Naive thymus-derived CD8-positive, alpha-beta T cell (primary cell): ENCODE measurements at places on chromosomes 4 and X.

DNA sequence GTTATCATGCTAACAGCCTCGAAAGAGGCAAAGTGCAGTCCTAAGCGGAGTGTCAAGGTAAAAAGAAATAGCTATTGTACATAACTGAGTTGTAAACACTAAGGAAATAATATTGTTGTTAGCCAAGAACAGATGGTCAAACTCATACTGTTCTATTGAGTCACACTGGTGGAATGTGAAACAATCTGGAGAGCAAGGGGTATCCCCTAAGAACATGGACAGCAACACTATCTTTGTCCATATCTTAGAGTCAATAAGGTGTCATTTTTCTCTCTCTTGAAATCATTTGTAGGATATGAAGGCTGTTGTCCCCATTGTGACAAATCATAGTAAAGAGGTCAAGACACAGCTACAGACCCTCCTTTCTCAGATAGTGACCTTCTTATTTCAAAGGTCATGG is 4.5 kb upstream of the PDGFC start:
- DNase-seq = no peak

GRCh38 chrX:56783450-56783831 is 54.4 kb downstream of the NBDY start:
- no peak for DNase-seq

GRCh38 chr4:103303011-103303410 is 104.9 kb upstream of the CENPE start:
- DNase-seq = no peak

- no peak for DNase-seq
These were observed 163.1 kb upstream of the SLITRK2 start for GRCh38 chrX:145654486-145654885.

GRCh38 chr4:169342159-169342860 is 71.6 kb upstream of the SH3RF1 start:
- no peak for DNase-seq

- DNase-seq = no peak
These were observed 182.0 kb upstream of the FAT4 start for GRCh38 chr4:125132729-125133128.

- DNase-seq = no peak
These were observed 170.1 kb downstream of the KLHL4 start for GRCh38 chrX:87687703-87688102.

DNA sequence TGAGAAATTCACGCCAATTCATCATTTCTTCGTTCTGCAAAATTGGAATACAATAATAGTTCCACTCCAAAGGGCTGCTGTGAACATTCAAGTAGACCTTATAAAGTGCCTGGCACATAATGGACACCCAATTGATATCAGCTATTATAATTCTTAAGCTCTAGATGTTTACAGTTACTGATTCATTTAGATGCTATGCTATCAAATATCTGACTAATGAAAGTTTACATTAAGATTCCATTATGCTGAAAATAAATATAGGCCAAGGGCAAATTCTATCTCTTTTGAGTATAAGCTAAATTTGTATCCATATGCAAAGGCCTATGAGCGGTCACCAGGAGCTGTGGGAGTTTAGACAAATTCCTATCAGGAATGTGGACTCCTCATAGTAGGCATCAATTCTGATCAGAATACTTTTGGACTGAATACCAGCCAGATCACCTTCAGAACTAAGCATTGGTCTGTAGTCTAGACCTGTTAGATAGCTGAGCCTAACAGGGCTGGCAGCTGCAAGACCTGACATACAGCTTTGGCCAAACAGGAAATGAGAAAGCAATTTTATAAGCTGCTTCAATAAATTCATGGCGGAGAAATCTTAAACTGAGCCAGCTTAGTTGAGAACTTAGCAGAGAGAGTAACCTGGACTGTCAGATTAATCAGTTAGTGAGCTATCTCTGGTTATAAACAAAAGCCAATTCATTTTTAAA is 384.3 kb upstream of the ACTRT1 start:
- no peak for DNase-seq

- no peak for DNase-seq
These were observed 97.3 kb downstream of the EMCN start for GRCh38 chr4:100420571-100420970.

DNA sequence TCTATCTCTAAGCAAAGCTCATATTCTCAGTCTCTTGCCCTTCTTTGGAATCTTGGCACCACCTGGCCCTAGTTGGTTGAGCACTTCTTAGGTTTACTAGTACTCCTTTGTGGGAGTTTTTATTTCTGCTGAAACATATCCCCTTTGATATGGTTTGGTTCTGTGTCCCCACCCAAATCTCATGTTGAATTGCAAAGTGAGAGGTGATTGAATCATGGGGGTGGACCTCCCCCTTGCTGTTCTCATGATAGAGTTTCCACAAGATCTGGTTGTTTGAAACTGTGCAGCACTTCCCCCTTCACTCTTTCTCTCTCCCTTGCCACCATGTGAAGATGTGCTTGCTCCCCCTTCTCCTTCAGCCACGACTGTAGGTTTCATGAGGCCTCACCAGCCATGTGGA is 22.2 kb upstream of the SYNPO2 start:
- DNase-seq = no peak

- DNase-seq = no peak
These were observed 146.2 kb downstream of the GLRA2 start for GRCh38 chrX:14675500-14675899.

DNA sequence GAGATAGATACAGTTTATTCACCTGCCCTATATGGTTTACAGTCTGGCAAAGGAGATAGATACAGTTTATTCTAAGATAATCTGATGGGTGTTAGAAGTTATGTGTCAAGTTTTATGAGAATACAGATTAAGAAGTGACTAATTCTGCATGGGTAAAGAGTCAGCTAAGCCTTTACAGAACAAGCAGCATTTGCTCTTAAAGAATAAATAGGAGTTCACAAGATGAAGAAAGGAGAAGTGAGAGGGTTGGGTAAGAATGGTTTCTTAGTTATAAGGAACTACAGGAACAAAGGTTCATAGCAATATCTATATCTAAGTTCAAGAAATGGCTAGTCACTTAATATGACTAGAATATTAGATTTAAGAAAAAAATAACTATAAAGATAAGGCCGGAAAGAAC is 47.6 kb downstream of the THOC2 start:
- DNase-seq = no peak

DNA sequence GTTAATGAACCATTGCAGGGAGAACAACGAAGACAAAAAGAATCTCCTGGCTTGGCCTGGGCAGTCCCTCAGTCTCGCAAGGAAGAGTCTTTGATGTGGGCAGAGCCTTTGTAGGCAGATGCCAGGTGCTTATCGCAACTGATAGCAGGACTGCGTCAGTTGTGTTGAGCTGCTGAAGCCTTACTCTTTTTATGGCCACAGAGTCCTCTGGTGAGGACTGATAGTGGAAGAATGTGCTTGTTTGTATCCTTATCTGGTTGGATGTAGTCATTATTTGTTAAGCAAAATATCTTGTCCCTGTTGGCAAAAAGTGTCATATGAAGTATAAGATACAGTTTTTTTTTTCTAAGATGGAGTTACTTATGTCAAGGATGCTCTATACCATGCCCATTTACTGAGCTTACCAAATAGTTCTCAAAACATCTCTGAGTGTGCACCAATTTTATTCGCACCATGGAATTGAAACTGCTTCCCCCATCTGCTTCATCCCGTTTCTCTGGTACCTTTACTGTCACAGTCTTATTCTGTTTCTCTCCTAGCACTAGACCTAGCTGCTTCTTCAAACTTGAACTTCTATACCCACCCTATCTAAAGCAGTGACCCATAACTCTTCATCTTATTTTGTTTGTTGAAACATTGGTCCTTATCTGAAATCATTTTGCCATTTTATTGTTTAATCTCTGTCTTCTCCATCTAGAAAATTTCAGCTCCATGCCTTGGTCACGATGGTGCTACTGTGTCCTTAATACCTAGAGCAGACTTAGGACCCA is 47.0 kb upstream of the SPRY1 start:
- no peak for DNase-seq

DNA sequence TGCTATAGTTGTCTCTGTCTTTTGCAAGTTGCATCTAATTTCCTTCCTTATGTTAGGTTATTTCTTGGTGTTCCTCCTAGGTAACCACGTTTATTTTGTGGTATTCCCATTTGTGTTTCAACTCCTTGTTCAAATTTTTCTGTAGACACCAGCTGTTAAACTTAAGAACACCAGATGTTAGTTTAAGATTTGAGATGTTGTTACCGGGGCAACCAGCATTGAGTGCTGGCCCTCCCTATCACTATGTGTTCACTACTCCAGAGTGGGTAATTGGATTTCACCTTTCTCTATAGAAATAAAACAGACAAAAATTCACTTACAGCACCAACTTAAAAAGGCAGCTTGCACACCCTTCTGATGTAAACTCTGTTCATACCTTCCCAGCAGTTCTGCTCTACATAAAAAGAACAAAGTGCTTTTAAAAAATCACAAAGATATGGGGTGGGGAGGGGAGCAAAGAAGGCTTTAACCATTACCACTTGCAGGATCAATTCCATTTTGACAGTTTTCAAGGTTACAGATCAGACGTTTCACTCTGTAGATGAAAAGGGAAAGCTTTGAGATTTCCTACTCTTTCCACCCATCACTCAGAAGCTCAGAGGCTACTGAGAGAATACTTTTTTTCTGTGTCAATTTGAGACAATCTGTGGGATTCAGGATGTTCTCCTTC is 82.9 kb downstream of the DKK2 start:
- DNase-seq = no peak

DNA sequence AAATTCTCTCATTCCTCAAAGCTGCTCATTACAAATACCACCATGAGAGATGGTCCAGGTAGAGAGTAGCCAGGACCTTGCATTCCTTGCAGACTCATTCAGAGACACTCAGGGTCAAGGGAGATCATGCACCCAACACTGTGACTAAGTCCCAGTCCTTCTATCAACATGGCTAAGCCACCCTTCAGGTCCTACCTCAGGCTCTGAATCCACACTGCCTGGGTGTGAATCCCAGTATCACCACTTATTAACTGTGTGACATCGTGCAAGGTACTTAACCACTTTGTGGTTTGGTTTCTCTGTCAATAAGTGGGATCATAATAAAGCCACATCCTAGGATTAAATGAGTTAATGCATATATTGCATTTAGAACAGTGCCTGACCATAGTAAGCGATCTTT is 124.1 kb upstream of the NEIL3 start:
- no peak for DNase-seq

- no peak for DNase-seq
These were observed 146.8 kb downstream of the RPA4 start for GRCh38 chrX:97030463-97030862.

GRCh38 chrX:13048280-13048679 is 3.9 kb upstream of the FAM9C start:
- no peak for DNase-seq

GRCh38 chrX:69065451-69065850 is 99.8 kb downstream of the PJA1 start:
- no peak for DNase-seq

- no peak for DNase-seq
These were observed 71.8 kb upstream of the PTPN13 start for GRCh38 chr4:86522349-86522748.

DNA sequence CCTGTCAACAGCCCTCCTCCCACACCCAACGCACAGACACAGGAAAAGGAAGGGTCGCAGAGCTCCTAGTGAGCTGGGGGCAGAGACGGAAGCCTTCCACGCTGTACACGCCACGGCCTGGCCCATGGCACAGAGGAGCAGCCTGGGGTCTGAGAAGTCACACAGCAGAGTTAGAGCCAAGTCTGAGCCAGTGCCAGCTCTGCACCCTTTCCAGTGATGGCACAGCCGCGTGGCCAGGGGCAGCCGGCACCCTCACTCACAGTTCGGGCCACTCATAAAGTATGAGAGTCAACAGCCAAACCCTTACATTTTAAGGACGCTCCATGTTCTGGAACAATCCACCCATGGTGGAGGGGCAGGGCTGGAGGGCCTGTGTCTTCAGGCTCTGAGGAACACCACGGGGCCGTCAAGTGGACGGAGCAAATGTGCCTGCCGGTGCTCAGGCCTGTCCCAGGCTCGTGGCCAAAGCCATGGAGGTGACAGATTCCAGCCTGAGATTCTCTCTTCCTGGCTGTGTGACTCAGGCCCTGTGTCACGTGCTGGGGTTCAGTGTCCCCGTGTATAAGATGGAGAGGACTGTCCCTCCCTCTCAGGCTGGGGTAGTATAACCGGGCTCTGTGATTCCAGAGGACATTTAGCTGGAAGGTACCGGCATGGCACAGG is 91.2 kb downstream of the ABLIM2 start:
- no peak for DNase-seq

GRCh38 chr4:116627545-116627944 is 457.8 kb downstream of the TRAM1L1 start:
- DNase-seq = no peak

DNA sequence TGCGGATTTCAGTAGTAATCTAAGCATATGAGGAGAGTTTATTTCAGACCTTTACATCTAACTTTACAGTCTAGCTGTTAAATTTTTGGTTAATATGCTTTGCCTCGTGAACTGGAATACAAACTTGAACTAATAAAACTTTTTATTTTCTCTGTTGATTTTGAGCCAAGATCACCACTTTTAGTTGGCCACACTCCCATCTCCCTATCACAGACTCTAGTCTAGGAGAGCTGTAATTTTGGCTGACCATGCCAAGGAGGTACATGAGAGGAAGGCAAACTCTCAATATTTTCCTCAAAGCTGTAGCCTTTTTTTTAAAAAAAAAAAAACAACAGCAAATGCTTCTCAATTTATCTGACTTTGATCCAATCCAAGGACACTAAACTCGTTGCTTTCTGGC is 597.5 kb upstream of the PCDH7 start:
- no peak for DNase-seq

- DNase-seq = no peak
These were observed 4.9 kb upstream of the ABRAXAS1 start for GRCh38 chr4:83489711-83490326.

DNA sequence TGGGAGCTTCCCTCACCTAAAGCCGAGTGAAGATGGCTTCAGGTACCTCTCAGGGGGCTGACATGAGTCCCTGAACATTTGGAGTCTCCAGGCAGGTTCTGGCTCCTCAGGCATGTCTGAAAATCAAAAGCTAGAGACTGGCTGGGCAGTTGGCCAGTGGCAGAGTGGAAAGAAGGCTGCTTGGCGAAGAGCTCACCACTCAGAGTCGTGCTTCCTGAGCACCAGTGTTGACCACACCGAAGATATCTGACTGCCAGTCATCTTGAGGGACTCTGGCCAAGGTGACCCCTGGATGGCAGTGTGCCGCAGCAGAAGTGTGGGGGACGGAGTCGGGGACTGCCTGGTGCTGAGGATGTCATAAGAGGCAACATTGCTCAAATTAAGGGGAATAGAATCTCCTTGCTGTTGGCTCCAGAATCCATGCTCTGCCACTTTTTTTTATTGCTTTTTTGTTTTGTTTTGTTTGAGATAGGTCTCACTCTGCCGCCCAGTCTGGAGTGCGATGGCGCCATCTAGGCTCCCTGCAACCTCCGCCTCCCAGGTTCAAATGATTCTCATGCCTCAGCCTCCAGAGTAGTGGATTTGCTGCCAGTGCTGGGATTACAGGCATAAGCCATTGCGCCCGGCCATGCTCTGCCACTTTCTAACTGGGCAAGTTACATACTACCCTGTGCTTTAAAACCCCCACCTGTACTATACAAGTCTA is 172.5 kb upstream of the GATB start:
- no peak for DNase-seq
